Activated CD4-positive, alpha-beta T cell treated with anti-CD3 and anti-CD28 coated beads, Interleukin-2, amount 50 U/mL, for 48 hours (primary cell): ENCODE measurements at places on chromosomes 16 and 17.

- no peak for DNase-seq
Observed at GRCh38 chr17:41593306-41593981, 6.7 kb upstream of the KRT14 start.

DNA sequence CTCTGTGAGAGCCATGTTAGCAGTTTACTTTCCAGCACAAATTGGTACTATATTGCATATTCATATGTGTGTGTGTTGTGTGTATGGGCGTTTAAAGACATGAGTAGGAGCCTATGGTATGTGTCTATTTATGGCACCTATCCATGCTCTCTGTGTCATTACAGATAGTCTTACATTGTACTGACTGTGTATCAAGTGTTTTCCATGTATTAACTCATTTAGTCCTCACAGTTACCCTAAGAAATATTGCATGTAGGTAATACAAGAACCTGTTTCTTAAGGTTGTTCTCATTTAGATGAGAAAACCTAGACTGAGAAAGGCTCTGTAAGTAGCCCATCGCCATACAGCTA is 1.6 kb downstream of the ALG1 start:
- no peak for DNase-seq

DNA sequence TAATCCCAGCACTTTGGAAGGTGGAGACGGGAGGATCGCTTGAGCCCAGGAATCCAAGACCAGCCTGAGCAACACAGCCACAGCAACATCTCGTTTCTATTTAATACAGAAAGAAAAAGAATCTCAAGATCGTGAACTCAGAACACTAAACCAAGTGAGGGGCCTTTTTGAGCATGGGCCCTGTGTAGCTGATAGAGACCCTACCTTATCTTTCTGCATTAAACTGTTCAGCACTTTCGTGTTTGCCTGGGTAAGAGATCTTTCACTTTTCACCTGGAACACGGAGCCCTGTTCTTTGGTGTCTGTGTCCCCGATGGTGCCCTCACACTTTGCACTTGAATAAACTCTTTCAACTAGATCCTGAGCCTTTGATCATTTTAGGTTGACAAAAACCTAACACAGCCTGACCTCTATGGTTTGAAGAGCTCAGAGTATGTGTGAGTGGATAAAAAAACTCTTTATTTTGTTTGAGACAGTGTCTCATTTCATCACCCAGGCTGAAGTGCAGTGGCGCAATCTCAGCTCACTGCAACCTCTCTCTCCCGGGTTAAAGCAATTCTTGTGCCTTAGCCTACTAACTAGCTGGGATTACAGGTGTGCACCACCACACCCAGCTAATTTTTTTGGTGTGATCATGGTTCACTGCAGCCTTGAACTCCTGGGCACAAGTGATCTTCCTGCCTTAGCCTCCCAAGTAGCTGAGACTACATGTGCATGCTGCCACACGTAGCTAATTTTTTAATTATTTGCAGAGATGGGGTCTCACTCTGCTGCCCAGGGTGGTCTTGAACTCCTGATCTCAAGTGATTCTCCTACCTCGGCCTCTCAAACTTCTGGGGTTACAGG is 83.8 kb upstream of the GRIN2A start:
- no peak for DNase-seq

GRCh38 chr16:28609631-28610594 is at the start of gene SULT1A1:
TSS of gene SULT1A1 (minus strand) at chr16:28610044. CDS start at chr16:28608855, 1,189 bp downstream.
- no peak for DNase-seq

DNA sequence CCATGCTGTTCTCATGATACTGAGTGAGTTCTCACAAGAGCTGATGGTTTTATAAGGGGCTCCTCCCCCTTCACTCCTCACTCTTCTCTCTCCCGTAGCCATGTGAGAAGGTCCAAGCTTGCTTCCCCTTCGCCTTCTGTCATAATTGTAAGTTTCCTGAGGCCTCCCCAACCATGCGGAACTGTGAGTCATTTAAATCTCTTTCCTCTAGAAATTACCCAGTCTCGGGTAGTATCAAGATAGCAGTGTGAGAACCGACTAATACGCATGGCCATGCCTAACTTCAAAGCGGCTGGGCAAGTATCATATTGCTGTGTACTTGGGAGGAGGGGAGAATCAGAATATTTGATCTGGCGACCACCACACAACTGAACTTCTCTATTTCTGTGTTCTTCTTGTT is 88.3 kb downstream of the PRKCB start:
- DNase-seq, result no peak

DNA sequence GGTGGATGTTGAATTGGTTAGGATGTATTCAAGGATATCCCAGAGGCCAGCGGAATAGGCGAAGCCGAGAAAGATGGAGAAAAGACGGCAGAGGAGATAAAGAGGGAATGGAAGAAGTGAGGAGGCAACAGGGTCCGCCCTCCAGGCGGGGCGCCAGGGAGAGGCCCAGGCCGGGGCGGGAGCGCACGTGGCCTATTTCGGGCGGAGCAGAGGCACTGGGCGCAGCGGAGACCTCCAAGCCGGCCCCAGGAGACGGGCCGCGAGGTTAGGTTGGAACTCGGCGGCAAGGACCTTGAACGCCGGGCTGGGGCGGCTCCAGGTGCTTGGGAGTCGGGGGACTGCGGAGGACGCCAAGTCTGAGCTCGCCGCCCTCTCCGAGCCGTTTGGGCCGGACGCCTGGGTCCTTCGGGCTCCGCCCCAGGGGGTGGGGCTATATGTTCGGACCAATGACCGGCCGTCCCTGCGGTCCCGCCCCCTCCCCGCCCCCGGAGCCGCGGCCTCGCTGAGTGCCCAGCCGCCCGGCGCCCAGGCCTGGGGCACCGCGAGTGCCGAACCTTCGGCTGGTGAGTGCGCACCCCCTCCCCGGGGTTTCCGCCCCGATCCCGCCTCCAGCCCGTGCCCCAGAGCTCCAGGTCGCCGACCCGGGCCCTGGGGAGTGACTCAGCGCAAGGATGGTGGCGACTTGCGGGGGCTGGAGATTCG is at the start of gene ZNF771:
ZNF771 (plus strand) TSS at position 505 of the 702 bp plus-strand sequence. CDS start 448 bp downstream, outside the sequence.
- DNase-seq, result peak; percentile 97

DNA sequence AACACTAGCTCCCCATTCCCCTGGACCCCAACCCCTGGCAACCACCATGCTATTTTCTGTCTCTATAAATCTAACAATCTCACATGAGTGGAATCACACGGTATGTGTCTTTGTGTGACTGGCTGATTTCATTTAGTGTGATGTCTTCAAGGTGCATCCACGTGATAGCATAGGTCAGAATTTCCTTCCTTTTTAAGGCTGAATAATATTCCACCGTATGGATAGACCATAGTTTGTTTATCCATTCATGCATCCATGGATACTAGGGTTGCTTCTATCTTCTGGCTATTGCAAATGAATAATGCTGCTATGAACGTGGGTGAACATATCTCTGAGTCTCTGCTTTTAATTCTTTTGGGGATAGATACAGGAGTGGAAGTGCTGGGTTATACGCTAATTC is 43.9 kb downstream of the TMEM235 start:
- DNase-seq, result no peak

DNA sequence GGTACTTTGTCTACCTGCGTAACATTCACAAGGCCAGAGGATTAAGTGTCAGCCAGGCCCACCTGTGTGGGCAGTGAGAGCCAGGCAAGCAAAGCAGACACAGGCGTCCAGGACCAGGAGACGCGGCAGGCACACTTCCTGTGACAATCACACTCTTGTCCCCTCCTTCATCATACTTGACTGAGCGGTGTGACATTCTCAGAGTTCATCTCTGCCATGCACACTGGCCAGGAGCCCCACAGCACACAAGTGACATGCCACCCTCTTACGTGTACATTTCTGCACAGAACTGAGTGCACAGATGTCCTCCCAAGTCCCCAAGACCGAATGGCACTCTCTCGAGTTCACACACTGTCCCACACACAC is 8.7 kb downstream of the PPP1R9B start:
- DNase-seq, result no peak

DNA sequence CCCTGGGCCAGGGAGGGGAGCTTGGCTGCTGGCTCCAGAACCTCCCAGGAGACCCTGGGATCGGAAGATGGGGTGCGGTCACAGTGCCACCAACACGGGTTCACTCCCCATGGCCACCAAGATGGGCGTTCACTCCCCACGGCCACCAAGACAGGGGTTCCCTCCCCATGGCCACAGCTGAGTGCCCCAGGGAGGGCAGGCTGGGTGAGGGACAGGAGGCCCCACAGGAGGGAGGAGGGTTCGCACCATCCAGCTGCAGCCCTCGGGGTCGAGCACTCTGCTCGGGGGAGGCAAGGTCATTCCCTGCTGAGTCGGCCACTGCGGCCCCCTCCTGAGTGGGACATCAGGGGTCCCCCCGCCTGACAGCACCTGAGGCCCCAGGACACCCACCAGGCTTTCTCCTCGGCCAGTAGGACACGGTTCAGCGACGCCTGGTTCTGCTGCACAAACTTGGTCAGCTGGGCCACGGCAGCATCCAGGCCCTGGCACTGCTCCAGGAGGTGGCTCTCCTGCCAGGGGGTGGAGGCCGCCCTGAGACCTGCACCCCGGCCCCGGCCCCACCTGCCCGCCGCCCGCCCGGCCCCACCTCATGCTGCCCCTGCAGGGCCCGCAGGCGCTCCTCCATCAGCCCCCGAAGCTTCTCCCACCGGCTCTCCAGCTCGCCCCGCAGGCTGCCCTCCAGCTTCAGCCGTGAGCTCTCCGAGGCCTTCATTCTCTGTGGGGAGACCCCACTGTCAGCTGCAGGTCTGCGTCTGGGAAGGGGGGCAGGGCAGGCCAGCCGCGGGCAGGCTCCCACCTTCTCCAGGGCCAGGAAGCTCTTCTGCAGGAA is 5.9 kb downstream of the CCDC154 start:
- DNase-seq, result no peak

GRCh38 chr16:24206926-24207325 is 49.2 kb upstream of the CACNG3 start:
- no peak for DNase-seq

GRCh38 chr17:12974005-12974531 is 43.8 kb downstream of the ELAC2 start:
- no peak for DNase-seq

DNA sequence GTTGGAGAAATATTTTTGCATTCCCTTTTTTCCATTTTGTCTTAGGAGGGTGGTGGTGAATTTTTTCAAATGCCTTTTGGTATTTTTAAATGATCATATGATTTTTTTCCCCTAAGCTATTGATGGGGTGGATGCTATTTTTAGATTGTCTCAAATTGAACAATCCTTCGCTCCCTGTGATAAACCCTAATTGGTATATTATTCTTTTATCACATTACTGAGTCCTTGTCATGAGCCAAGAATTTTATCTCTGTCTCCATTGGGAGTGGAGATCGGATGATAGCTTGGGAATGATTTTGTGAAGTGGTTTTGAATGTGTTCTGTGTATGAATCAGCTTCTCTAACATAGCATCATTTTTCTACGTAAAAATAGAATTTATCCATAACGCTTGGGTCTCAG is 15.4 kb downstream of the NECAB2 start:
- no peak for DNase-seq

DNA sequence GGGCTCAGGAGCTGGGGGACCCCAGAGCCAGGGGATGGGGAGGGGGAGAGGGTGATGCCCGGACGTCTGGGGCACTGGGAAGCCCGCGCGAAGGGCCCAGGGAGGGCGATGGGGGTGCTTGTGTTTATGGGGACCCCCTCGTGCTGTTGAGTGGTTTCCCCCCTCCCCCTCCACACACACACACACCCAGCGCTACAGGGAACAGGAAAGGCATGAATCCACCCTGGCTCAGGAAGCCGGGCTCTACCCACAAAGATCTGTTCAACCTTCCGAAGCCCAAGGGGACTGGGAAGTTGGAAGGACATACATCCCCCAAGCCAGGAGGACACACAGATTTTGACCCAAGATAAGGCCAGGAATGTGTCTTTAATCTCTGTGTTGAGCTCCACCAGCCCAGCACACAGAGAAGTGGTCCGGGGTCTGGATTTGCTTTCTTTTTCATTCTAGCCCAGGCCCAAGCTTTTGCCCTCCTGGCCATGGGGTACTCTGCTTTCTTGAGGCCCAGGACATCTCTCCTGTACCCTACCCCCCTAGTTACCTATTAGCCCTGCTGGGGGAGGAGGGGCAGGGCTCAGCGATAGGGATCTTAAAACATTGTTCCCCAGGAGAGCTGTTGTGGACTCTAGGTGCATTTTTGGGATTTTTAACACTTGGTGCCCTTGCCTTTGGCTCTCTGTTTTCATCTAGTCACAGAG is 1.2 kb downstream of the UBALD2 start:
- no peak for DNase-seq

DNA sequence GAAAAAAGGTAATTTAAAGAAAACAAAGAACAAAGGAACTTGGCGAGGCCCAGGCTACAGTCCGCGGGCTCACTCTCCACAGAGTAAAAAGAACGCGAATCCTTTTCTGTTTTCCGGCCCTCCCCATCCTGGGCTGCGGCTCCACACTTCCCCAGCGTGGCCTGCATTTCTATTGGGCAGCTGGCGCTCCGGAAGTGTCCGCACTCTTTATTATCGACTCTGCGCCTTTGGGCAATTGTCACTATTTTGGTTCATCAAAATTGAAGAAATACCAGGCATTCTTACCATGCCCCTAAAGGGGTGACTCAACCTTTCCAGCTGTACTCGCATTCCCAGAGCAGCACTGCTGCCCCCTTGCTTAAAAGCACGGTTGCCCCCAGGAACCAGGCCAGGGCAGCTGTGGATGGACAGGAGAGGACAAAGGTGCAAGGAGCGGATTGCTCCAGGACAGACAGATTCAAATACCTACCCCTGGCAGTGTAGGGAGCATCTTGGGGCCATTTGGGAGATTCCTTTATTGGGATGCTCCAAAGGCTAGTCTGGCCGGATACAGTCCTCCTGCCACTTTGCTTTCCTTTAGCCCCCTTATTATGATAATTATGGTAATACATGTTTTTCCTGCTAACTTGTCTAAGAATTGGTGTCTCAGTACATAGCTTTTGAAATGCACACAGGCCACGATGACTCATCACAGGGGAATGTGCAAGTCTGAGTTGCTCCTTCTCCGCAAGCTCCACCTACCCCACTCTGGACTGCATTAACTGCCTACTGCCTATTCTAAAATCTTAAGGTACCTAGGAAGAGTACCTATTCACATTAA is 985 bp upstream of the SLFN12 start:
- peak; percentile 64 for DNase-seq

DNA sequence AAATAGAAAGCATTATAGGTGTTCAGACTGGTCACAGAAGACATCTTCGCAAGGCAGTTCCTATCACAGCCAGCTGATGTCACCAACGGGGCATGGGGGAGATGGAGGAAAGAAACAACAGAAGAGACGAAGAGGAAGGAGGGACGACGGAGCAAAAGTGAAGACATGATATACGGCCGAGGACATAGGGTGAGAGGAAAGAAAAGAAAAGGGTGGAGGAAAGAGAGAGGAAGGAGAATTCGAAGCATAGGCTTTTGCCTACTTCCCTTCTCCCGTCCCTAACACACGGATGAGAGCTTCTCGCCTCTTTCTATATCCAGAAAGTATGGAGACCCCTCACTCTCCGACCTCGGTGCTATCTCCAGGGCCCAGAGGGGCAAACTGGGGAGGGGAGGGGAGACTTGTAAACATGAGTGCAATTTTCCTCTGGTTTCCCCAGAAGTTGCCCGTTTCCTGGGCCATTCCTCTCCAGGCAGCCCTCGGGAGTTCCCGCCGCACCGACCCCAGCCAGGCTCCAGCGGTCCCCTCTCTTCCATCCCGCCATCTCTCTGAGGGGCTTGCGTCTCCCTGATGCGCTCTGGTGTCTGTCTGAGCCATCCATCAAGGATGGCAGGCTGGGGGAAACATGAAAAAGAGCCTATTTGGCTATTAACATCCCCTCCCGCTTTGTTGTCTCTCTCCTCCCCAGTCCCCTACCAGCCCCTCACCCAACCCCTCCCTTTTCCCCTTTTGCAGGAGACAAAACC is 26.0 kb downstream of the COPZ2 start:
- peak; percentile 41 for DNase-seq
